ENCODE measurements at places on chromosomes 1 and 21.

DNA sequence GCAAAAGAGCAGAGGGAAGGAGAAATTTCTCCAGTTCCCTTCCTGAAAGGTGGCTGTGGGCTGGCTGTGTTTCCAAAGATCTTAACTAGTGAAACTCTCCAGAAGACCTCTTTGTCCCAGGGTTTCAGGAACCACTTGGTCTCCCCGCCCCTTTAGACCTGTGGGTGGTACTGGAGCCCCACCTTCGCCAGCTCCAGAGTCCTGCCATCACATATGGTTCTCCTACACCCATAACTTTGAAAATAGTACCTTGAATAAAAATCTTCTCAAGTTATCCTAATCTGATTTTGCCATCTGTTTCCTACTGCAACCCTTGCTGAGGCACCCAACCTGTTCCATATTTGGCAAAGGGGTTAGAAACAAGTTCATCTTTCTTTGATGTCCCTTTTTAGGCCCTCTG lies 303.9 kb downstream of the SEC16B start:
- DNase-seq: no peak

- no peak for DNase-seq
Observed at GRCh38 chr1:59915516-59915915, 11.1 kb downstream of the CYP2J2 start.

DNA sequence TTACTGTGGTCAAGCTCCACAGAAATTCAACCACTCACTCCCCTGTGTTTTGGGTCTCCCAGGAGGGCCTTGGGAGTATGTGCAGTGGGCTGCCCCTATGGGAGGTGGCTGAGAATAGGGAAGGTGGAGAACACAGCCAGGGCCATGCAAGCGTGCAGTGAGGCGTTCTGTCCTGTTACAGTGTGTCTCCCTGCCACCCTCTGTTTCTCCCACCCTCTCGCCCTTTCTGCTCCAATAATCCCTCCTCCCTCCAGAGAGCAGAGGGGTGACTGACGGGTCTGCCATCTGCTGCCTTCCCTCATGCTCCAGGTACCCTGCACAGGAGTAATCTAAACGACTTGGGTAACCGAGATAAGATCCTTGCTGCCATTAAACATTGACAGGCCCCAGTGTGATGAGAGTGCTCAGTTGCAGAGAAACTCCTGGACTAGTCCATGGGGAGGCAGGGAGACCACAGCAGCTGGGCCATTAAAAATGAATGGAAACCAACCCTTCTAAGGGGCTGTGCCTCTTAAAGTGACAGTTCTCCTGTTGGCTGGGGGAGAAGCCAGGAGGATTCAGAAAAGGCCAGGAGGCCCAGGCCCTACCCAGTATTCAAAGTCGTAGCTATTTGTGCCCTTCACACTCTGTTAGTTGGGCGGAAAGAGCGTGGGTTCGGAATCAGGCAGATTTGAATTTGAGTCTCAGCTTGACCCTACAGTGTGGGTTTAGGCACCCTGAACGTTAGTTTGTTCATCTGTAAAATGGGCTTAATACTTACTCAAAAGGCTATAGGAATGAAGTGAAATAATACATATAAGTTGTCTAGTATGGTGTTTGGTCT lies 22.4 kb upstream of the BTG2 start:
- DNase-seq: peak; percentile 10

DNA sequence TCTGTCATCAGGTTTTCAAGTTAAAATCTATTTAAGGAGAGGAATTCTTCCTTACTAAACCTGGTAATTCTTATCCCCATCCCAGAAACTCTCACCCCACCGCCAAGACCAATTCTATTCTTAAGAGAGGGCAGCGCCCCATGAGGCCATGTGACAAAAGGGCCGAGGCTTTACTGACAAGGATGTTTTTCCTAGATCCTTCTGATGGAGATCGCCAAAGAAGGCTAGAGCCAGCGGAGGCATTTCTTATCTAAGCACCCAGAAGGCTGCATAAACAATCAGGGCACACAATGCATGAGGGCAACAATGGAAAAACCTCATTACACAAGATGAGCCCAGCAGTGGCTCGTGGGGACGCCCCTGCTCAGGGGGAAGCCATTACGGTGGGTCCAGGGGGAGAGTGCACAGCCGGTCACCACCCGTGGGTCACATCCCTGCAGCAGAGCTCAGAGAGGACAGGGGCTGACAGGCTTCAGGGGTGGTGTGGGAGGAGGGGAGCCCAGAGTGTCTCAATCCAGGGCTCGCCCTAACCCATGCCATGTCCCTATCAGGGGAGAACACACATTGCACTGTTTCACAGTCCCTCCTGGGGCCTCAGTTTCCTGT lies 88.7 kb downstream of the ITPKB start:
- no peak for DNase-seq

DNA sequence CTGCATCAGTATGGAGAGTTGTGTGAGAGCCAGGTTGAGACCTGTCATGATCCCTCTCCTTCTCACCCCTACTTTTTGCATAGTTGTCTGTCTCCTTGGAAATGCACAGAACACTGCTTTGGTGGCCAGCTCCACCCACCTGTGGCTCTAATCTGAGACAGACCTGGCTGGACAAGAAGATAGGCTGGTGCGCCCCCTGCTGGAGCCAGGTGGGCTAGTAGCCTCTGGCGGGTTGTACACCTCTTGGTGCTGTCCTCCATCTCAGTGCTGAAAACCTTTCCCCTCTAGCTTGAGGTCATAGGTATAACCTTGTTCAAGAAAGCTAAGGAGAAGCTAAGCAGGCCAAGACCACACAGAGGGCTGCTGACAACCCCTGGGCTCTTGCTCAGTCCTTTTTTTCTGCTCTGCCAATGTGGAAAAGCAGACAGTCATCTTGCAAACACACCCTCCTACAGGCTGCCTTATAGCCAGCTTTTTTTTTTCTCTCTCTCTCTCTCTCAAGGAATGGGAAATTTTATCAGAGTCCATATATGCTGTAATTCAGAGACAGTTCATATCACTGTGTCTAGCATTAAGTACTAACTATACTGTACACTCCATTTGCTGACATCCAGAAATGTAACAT lies 58.8 kb upstream of the SPATA6 start:
- peak; percentile 57 for DNase-seq

GRCh38 chr21:42989816-42990650 lies 15.7 kb downstream of the PKNOX1 start:
- DNase-seq: no peak

GRCh38 chr1:36175137-36176095 lies 19.5 kb downstream of the MAP7D1 start:
- DNase-seq: peak; percentile 61

- peak; percentile 7 for DNase-seq
Observed at GRCh38 chr1:81760477-81761097, 40.1 kb upstream of the ADGRL2 start.

GRCh38 chr1:233735847-233736246 lies 121.9 kb downstream of the KCNK1 start:
- no peak for DNase-seq

GRCh38 chr1:186957314-186957713 lies 128.6 kb downstream of the PLA2G4A start:
- DNase-seq: no peak

- peak; percentile 89 for DNase-seq
Observed at GRCh38 chr1:156591432-156592157, at the start of gene NAXE. NAXE (plus strand) TSS chr1:156591776; CDS start chr1:156591805, 29 bp downstream.

DNA sequence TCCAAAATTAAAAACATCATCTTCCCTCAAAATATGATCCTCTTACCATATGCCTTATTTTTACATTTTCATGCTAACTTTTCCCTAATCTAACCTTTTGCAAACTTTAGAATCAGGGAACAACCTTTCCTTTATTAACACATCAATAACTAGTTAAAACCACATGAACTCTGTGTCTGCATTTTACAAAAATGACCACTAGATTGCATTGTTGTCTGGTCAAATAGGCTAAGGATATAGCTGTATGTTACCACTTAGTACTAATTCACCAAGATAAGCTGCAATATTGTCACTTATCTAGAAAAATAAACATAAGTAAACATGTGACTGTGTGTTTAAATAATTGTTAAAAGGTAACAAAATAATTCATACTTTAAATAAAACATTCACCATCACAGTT lies 82.3 kb downstream of the DENND1B start:
- DNase-seq: no peak

GRCh38 chr1:28087614-28088167 lies 719 bp downstream of the EYA3 start:
- DNase-seq: no peak

- no peak for DNase-seq
Observed at GRCh38 chr21:14814282-14814681, 250.5 kb downstream of the NRIP1 start.

GRCh38 chr1:63101336-63101735 lies 221.0 kb upstream of the FOXD3 start:
- no peak for DNase-seq

DNA sequence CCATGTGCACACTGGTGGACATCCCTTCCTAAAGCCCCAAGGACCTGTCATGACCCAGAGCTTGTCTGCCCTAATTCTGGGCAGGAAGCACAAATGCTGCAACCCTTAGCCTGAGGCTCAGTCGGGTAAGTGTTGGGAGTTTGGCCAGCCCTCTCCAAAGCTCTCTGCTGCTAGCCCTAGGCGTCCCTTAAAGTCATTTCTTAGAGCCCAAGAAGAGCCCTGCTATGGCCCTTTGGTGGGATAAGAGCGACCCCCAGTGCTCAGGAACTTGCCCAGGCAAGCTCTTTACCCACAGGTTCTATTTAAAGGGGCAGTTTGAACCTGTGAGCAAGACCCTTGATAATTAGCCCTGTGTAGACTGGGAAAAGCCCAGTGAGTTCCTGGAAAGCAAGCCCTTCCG lies 356.8 kb downstream of the RRAGC start:
- no peak for DNase-seq

DNA sequence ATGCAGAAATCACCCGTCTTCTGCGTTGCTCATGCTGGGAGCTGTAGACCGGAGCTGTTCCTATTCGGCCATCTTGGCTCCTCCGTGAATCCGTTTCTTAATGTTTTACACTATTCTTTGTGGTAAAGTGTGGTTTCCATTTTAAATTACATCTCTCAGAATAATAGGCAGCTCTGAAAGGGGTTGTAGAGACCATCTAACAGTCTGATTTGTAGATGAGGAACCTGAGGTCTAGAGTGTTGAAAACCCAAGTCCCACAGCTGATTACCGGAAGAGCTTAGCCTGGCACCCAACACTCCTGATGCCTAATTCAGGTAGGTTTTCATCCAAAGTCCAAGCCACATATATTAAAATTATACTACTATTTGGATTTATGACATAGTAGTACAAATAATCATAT lies 144.0 kb downstream of the LEPR start:
- DNase-seq: no peak

DNA sequence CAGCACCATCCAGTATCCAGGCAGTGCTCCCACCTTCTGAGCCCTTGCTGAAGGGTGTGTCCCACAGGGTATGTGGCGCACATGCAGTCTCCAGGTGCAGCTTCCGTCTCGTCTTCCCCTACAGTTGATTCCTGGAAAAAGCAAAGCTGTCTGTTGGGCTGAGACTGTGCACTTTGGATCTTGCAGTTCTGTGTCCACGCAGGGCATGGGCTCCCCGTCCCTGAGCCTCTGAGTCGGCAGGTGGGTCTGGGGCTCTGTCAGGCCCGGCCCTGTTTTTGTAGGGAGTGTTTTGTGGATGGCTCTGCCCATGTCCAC lies 32.8 kb downstream of the SNAP47 start:
- DNase-seq: no peak

GRCh38 chr1:240667351-240667750 lies 55.4 kb upstream of the GREM2 start:
- no peak for DNase-seq

GRCh38 chr1:59750328-59751003 lies 64.3 kb upstream of the HOOK1 start:
- DNase-seq: no peak

DNA sequence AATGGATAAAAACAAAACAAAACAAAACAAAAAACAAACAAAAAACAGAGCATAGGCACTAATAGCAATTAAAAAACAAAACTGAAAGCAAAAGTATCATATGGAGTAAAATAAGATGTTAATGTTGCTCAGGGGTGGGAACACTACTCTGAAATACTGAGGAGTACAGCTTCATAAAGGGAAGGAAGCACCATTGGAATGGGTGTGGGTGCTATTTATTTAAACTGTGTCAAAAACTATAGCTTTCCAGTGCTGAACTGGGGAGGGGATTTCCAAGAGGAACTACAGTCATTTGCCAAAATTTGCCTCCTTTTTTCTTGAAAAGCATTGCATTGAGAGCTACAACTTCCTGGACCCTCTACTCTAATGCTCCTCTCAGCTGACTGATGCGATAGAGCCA lies 40.0 kb downstream of the SPTA1 start:
- DNase-seq: no peak

GRCh38 chr1:228204958-228205357 lies 2.9 kb upstream of the OBSCN start:
- DNase-seq: no peak

DNA sequence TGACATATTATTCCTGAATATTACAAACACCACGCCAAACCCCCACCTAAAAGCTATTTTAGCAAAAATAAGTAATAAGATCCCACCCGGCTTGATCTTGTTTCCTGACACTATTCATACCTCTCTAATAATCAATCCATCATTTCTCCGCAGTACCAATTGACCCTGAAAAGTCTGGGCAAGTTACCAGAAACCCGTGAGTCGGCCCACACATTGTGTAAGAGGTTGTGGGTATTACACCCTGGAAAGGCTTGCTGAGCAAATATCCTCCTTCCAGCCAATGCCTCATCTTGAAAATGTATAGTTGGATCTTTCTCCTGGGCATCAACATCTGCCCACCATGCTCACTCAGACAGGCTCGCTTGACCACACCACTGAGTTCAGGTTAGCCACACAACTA lies 451.0 kb downstream of the TTLL7 start:
- DNase-seq: no peak

DNA sequence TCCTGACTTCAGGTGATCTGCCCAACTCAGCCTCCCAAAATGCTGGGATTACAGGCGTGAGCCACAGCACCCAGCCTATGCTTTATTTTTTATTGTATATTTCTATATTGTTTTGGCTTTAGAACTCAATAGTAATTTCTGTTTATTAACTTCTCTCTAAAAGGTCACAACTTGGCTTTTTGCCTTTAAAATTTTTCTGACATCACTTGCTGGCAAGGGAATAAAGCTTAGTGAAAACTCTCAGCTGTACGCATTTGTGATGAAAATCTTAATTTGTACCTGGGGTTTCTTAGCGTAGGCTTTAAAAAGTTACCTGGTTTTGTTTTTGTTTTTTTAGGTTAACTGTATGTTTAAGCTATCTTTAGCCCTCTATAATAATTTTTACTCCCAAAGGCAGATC lies 36.2 kb downstream of the B3GALNT2 start:
- no peak for DNase-seq

- DNase-seq: no peak
Observed at GRCh38 chr1:154775621-154776605, 94.2 kb downstream of the KCNN3 start.

- DNase-seq: no peak
Observed at GRCh38 chr1:59560807-59561450, 253.8 kb upstream of the HOOK1 start.
